ENCODE measurements at places on chromosomes 4 and X.

DNA sequence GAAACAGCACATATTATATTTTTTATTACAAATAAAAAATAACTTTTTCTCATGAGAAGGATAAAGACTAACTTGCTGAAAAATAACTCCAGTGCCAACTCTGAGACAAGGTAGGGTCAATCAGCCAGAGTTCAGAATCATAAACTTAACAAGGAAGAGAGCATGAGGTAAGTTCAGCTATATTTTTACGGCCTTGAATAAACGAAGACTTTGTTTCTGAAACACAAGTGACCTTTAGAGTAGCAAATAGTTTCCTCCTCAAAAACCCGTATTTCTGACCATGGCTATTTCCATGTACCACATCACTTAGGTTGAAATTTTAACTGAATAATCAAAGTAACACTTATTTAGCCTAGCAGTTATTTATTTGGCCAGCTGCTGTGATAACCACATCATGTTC is 45.5 kb downstream of the PRDM5 start:
- DNase-seq, result no peak

- no peak for DNase-seq
Measured at GRCh38 chr4:73257651-73258435, 755 bp downstream of the ANKRD17 start.

GRCh38 chr4:183399126-183399522 is 45.3 kb upstream of the CDKN2AIP start:
- no peak for DNase-seq

DNA sequence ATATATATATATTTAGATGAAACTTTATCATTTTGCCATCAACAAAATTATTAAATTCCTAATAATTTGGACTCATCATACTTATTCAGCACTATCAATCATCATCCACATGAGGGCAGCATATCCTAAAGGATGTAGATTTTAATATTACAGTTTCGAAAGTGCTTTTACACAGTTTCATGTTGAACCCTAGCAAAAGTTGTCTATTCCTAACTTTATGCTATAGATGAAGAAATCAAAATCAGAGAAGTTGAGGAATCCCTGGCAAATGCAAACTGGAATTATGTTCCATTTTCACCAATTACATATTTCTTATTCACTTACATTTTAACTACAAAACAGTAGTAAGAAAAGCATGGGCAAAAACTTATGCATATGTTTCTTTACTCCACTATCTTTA is 36.6 kb upstream of the UGT2A1 start:
- DNase-seq, result peak; percentile 57

GRCh38 chr4:119684463-119684862 is 55.9 kb upstream of the PDE5A start:
- no peak for DNase-seq

- no peak for DNase-seq
Measured at GRCh38 chr4:7872264-7872771, 67.3 kb downstream of the AFAP1 start.

GRCh38 chrX:123740006-123740405 is 7.2 kb upstream of the THOC2 start:
- DNase-seq, result no peak

DNA sequence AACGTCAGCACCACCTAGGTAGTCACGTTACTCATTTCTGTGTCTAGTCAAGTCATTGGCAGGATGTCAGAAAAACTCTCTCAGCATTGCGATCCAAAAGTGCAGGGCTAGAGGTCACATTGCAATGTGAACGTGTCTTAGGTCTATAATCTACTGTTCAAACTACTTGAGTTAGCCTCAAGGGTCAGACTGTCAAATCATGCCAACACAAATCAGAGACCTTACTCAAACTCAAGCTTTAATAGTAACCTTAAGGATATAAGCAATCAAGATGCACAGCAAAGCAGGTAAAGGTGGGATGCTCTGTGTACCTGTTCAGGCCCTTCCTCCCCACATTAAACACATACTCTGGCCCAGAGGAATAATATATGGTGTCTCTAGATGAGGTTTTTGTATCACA is 114.4 kb upstream of the NOCT start:
- DNase-seq, result no peak

- no peak for DNase-seq
Measured at GRCh38 chr4:42816189-42816879, 76.2 kb upstream of the GRXCR1 start.

DNA sequence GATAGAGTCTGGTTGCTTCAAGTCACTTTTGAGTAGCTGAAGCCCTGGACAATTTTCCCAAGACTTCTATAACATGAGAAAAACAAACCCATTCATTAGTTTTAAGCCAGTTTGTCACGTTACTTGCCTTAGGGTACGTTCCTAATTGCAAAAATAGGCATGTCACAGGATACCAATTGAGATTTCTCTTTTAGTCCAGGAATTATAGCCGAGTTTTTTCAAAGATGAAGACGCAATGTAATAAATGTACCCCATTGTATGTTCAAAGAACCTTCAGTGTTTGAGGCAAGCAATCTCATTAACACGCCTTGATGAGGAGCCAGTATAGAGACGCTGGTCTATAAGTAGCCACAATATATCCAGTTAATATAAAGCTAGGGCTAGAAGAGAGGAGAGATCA is 534.2 kb downstream of the INPP4B start:
- no peak for DNase-seq

GRCh38 chr4:80610845-80611677 is 275.5 kb downstream of the CFAP299 start:
- DNase-seq, result no peak

GRCh38 chr4:33425936-33426335 is 2705.8 kb downstream of the PCDH7 start:
- DNase-seq, result no peak

GRCh38 chr4:121662225-121662624 is 34.6 kb downstream of the ANXA5 start:
- no peak for DNase-seq

- DNase-seq, result no peak
Measured at GRCh38 chr4:80005863-80006262, 67.2 kb downstream of the ANTXR2 start.

DNA sequence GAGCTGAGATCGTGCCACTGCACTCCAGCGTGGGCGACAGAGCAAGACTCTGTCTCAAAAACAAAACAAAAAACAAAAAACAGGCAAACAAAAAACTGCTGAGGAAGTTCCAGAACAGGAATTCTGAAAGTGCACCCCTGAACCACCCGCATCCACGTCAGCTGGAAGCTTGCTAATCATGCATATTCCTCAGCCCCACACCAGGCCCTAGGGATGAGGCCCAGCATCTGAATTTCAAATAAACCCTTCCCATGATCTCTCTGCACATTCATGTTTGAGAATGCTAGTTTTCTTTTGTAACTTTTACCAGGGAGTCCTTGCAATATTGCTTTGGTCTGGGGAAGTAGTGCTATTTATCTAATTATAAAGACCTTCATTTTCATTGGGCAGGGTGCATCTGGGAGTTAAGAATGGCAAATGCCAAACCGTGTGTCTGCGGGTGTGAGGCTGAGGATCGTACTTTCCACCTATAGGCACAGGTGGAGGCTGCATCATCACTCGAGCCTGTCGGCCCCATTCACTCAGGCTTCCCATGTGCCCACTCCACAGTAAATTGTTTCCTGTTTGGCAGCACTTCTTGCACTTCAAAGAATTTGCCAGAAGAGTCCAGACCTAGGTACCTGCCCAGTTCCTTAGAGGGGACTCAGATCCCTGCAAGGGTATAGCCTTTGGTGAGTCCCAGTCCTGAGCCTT is 23.6 kb downstream of the CCKAR start:
- DNase-seq, result no peak

DNA sequence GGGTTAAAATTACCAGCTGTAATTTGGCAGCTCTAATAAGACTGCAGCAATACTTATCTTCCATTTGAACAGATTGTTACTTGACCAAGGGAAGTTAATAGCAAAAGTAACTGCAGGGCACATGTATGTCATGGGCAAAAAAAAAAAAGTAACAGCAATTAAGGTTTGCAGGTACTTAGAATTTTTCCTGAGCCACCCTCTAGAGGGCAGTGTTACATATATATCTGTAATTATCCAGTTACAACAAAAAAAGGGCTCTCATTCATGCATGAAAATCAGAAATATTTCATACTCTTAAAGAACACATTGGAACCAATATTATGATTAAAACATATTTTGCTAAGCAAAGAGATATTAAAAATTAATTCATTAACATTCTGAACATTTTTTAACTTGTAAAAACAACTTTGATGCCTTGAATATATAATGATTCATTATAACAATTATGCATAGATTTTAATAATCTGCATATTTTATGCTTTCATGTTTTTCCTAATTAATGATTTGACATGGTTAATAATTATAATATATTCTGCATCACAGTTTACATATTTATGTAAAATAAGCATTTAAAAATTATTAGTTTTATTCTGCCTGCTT is 25.1 kb downstream of the XIAP start:
- DNase-seq, result no peak

GRCh38 chr4:69999420-69999819 is 3.7 kb downstream of the STATH start:
- DNase-seq, result no peak

DNA sequence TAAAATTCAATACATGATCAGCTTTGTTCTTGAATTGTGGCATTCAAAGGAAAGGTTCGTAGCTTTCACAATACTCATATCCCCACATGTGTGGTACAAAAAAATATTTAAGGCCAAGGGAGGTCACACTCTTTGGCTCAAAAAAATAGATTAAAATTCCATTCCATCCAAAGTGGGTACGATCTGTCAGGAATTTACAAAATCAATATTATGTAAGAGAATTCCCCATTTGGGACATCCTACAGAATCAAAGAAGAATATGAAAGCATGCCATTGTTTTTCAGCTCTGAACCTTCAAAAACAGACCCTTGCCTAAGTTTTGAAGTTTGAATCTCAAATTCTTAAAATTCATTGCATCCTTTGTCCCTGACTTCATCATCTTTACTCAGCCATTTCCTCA is 85.8 kb downstream of the MID1 start:
- no peak for DNase-seq

- no peak for DNase-seq
Measured at GRCh38 chr4:176902710-176903323, 110.1 kb upstream of the VEGFC start.

GRCh38 chrX:134254511-134254910 is 17.5 kb downstream of the CCDC160 start:
- DNase-seq, result no peak

- DNase-seq, result no peak
Measured at GRCh38 chr4:83297548-83298260, 13.1 kb upstream of the COQ2 start.

GRCh38 chrX:14496674-14497073 is 32.7 kb upstream of the GLRA2 start:
- no peak for DNase-seq

DNA sequence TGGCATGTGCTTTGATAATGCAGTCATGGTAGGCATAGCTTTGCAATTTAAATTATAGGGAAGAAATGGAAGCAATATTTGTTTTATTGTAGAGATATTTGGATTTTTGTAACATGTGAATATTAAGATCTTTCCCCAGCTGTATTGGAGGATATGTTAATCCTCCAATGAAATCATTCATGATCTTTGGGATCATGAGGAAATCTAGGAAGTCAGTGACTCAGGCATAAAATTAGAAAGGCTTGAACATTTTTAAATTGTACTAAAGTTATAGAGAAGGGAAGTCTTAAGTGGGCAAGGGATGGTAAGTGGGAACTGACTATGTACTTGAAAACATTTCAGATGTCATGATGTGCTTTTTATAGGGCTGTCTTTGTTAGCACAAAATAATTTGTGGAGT is 46.8 kb downstream of the FIP1L1 start:
- no peak for DNase-seq

DNA sequence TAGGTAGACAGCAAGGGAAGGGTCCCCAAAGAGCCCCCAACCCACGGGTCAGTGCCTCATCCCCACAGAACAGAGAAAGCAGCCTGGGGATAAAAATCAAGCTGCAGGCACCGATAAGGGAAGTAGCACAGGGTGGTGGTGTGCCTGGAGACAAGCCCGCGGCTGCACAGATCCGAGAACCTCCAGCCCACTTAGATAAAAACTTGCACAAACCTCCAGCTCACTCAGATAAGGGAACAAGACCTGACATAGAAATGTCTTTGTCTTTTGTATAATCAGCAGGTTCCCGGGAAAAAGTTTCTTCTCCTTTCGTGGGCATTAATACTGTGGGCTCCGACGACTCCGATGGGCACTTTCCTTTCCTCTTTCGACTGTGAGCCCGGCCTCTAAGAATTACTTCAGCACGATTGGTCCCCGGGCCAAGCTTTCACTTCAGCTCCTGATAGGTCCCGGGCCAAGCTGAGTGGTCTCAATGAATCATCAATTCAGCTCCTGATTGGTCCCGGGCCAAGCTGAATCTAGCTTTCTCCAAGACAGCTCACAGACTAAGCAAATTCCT is 32.4 kb downstream of the PRDX4 start:
- no peak for DNase-seq

DNA sequence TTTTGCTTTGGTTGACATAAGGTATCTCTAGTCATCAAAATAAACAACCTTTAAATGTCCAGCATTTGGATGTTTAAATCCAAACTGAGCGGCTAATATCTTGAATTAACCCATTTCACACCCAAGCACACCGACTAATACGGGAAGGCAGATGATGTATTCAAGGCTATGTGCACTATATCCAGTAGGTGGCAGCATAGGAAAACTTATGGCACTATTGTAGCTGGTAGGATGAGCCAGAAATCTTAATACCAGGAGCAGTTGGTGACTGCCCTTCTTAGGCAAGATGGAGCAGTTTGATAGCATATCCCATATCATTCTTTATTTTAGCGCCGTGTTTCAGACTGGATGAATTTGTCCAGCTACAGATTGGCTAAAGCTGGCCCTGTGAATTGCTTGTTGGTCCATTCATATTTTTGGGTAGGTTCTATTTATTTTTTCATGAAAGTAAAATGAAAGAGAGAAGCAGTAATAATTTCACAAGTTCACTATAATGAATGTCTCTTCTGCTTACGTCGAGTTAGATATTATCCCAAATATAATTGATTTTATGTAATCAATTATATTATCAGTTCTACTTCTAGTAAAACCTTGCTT is 24.4 kb downstream of the UCHL1 start:
- peak; percentile 78 for DNase-seq

DNA sequence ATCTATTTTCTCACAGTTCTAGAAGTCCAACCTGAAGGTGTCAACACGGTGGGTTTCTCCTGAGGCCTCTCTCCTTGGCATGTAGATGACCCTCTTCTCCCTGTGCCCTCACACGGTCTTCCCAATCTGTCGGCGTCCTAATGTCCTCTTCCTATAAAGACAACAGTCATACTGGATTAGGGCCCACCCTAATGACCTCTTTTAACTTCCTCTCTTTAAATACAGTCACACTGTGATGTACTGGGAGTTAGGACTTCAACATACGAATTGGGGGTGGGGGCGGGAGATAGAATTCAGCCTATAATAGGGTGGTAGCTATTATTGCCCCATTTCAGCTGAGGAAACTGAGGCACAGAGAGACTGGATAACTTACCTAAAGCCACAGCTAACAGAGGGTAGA is 70.2 kb downstream of the SMIM20 start:
- DNase-seq, result no peak

DNA sequence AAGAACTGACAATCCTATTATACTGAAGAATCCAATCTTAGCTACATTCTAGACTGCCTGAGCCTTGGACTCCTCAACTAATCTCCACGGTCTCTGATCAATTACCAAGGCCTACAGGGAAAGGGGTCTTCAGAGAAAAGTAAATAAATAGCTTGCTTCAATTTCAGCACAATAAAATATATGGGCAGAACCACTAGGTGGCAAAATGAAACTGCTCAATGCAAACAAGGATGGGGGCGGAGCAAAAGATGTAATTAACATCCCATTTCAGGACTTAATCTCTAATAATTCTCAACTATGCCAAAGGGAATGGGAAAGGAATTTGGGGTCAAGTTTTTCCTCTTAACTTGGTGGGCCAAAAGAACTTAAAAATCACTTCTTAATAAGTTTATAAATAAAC is 78.4 kb upstream of the MAP3K15 start:
- no peak for DNase-seq

GRCh38 chr4:88757067-88757466 is 59.4 kb upstream of the NAP1L5 start:
- DNase-seq, result no peak
